Kidney (tissue), 22 donors: ENCODE measurements at places on chromosomes 13 and 19. TPM values are rescaled to one million over a fixed set of nuclear protein-coding genes. Genes with fewer than 3 reads are reported as not detected.

Gene NR1H2
- total RNA-seq, result 80.4 TPM

Gene C1QTNF9B
- not detected for total RNA-seq

Gene KLF1
- total RNA-seq, result not detected

Gene UCHL3
- total RNA-seq, result 26.0 TPM

Gene DACT3
- total RNA-seq, result 10.4 TPM

Gene CYP4F11
- 2.1 TPM for total RNA-seq

Gene NLRP4
- total RNA-seq, result 0.06 TPM

Gene PRKD2
- 69.8 TPM for total RNA-seq

Gene LGALS4
- total RNA-seq, result 12.2 TPM

Gene MAN2B1
- 90.5 TPM for total RNA-seq

DNA sequence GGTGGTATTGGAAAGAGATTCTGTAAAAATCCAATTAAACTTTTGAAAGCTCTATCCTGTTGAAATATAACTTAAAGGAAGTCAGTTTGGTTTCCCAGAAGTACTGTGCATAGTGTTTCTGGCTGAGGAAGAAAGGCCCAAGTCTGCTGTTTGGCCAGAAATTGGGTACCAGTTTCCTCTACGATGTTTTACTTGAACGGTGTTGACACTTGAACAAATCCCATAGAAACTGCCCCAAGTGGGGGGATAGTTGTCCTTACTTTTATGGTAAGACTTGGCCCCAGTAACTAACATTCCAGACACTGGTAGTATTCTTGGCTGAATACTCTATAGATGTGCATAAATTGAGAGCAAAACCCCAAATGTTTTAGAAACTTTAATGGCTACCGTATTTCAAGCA lies 14.2 kb downstream of the KLF5 start:
- DNase-seq, result no peak

- no peak for DNase-seq
Measured at GRCh38 chr13:57569986-57570385, 61.6 kb upstream of the PCDH17 start.

DNA sequence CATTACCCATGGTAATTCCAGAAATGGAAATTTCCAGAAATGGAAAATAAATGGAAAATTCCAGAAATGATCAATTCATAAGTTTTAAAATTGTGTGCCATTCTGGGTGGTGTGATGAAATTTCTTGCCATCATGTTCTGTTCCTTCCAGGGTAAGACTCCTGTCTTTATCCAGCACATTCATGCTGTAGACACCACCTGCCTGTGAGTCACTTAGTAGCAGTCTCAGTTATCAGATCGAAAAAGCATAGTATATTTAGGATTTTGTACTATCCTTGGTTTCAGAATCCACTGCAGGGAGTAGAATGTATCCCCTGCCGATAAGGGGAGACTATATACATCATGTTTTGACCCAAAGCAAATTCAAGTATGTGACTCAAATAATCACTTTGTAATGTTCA lies 26.7 kb upstream of the CSNK1A1L start:
- no peak for DNase-seq

GRCh38 chr19:1279782-1280341 lies 4.5 kb downstream of the FAM174C start:
- DNase-seq, result peak; percentile 90

DNA sequence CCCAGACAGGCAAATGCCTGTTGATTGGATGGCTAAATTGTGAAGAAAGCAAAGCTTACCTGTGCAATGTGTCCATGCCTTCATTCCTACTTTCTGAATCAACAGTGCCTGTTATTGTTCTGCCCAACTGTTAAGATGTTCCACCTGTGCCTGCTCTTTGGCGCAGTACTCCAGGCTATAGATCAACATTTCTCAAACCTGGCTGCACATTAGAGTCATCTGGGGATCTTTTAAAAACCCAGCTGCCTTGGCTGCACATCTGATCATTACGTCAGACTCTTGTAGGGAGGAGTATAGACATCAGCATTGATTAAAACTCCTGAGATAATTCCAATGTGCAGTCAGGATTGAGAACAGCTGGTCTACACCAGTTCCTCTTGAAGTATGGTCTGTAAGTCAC lies 16.2 kb upstream of the CPB2 start:
- DNase-seq, result no peak

DNA sequence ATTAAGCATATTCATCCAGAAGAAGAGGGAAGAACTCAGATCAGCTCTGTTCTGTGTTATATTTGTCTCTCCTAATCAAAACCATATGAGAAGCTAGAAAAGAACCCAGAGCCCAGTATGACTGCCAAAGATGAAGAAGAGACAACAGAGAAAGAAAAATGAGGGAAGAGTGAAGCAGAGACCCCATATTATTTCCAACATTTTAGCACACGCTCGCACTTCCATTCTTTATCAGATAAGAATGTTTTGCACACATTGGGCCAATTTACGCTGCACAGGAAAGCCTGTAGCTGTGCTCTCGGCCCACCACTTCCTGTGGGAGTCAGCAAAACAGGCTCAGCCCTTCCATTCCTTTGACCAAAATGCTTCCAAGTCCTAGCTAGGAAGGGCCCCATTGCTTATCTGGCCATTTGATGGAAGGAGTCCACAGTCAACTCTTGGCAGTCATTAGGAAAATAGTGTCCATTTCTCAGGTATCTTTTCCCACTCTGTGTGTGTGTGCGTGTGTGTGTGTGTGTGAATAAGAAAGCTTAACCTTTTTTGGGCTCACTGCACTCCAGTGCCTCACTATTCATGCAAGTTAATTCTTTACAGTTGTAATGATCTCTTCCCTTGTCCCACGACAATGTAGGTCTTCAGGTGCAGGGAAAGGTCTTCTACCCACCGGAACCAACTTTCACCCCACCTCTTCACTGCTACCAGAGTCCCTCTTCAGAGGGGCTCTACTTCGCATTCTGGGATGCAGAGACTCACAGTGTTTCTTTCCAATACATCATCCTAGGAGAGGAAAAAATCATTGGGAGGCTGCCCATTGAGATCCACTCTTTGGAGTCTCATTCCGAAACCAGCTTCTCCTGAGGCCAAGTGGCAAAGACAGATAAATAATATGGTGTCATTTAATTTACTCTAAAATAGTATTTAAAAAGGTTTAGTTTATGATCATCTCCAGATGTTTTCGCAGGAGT lies 237.5 kb downstream of the COG6 start:
- DNase-seq, result no peak

GRCh38 chr19:58516246-58516836 lies 3.3 kb downstream of the ZBTB45 start:
- no peak for DNase-seq

GRCh38 chr19:49167857-49168409 lies 10.3 kb downstream of the TRPM4 start:
- peak; percentile 40 for DNase-seq

GRCh38 chr13:52850396-52851136 lies 2.1 kb upstream of the PCDH8 start:
- peak; percentile 92 for DNase-seq

- no peak for DNase-seq
Measured at GRCh38 chr13:39910041-39910440, 254.6 kb downstream of the COG6 start.

DNA sequence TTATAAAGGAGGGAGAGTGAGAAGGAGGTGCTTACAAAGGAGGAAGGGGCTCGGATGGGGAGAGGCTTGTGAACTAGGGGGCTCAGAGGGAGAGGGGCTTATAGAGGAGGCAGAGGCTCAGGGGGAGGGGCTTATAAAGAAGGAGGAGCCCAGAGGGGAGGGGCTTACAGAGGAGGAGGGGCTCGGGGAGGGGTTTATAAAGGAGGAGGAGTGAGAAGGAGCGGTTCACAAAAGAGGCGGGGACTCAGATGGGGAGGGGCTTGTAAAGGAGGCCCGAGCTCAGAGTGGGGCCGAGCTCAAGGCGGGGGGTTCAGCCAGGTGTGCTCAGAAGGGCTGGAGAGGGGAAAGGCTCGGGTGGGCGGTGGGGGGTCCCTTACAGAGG lies 500 bp downstream of the SMIM24 start:
- no peak for DNase-seq

DNA sequence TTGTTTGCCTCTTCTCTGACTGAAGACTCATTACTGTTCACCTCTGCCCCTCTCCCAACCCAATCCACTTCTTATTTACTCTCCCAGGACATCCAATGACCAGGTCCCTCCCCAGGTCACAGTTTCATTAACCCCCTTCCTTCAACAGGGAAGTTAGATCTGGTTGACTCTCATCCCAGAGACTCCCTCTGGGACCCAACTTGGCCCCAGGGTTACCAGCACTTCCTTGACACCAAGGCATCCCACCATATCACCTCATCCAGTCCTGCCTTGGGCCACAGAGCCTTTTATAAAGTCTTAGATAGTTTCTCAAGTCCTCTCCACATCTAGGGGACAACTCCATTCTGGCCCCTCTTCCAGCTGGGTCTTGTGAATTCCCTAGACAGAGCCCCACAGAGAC lies 470.6 kb upstream of the TSHZ3 start:
- no peak for DNase-seq

- no peak for DNase-seq
Measured at GRCh38 chr13:49213539-49213938, 6.6 kb upstream of the MLNR start.

GRCh38 chr13:113918580-113918979 lies 54.7 kb upstream of the GAS6 start:
- DNase-seq, result no peak

DNA sequence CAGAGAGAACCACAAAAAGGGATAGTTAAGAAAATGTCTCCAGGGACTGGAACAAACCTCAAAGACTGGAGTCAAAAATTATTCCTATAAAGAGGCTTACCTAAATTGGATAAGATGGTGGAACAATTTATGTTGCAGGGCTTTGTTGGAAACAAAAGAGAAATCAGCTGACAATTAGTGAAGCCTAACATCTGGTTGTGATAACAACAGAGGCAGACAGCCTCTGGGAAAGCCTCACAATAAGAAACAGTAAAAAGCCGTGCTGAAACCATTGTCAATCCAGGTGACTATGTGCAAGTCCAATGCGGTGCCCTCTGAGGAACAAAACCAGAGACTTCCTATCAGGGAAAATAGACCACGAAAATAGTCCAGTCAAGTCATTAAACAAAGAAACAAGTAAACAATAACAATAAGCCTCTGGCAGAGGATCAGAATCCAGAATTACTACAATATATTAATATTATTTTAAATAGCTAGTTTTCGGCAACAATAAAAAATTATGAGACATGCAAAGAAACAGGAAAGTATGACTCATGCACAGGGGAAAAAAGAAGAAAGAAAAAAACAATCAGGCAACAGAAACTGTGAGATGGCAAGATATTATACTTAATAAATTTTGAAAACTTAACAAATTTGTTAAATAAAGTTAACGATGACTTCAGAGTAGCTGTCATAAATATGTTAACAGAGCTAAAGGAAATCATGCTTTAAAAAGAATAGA lies 99.7 kb upstream of the RXFP2 start:
- no peak for DNase-seq

GRCh38 chr13:29987340-29987739 lies 136.9 kb upstream of the UBL3 start:
- no peak for DNase-seq

DNA sequence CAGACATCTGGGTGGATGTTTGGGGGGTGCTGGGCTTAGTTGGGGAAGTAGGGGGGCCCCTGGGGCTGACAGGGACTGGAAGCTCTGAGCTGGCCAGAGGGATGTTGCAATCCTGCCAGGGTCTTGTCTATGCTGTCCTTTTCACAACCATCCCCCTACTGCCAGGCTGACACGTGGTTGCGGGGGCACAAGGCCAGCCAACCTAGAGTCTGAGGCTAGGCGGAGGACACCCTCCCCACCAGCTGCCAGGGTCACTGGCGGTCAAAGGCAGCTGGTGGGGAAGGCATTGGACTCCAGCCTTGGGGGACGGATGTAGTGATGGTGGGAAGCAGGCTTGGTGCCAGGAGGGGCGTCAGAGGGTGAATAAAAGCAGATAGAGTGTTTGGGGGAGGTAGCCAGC lies 1.6 kb upstream of the APOC1 start:
- no peak for DNase-seq

- peak; percentile 86 for DNase-seq
Measured at GRCh38 chr19:19460761-19461265, 54.5 kb downstream of the TSSK6 start.

GRCh38 chr13:46571189-46571908 lies 18.4 kb downstream of the LRCH1 start:
- DNase-seq, result no peak

DNA sequence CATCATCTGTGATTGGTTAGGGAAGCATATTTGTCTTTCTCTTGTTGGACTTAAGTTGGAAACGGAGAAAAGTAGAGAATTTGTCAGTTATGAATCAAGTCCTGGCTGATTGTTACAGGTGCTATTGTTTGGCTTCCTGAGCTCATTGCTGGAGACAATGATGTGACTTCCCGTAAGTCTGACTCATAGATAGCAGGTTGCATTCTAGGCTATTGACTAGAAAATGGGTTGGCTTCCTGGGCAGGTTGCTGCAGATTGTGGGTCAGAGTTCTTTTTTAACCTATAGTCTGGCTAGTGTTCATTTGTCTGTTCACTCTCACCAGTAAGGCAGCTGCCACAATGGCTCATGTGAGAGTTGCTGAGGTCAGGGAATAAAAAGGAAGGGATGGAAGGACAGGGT lies 101.5 kb downstream of the CCNA1 start:
- no peak for DNase-seq

DNA sequence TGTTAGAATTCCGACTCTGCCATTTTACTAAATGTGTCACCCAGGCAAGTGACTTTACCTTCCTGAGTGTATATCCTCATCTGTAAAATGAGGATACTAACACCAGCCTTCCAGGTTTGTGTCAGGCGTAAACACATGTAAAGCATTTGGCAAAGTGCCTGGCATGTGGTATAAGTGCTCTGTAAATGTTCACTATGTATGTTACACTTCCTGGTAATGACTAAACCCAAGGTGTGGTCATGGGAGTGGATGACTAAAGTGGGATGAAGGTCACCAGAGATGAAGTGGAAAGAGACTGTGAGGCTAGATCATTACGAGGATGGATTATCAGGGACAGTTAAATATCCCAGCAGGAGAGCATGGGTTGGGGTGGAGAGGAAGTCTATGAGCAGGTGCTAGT lies 25.6 kb downstream of the DEDD2 start:
- peak; percentile 24 for DNase-seq

GRCh38 chr19:37977992-37978391 lies 71.0 kb downstream of the SIPA1L3 start:
- no peak for DNase-seq

DNA sequence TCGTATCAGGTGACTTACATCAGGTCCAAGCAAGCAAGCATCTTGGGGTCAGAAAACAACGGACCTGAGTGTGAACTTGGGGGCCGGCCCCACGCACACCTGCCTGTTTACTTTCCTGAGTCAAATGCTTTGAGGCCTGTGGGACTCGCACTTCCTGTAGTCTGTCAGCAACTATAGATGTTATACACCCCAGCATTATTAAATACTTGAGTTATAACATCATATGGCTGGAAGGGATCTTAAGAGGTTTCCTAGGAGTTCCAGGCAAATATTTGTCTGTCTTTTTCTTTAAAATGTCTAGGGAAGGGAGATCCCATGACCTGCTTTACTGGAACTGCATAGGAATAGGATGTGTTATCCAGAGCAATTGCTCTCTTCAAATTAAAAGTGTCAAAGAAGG lies 280.6 kb downstream of the SHISA2 start:
- DNase-seq, result no peak
